Inflammatory macrophage treated with lipopolysaccharide for 1 hour (primary cell): ENCODE measurements at places on chromosomes 11 and 22.

- no peak for DNase-seq
These were observed 5.1 kb downstream of the ABCC8 start for GRCh38 chr11:17471501-17471900.

GRCh38 chr11:44005063-44005701 lies 42.6 kb upstream of the ACCSL start:
- no peak for DNase-seq

DNA sequence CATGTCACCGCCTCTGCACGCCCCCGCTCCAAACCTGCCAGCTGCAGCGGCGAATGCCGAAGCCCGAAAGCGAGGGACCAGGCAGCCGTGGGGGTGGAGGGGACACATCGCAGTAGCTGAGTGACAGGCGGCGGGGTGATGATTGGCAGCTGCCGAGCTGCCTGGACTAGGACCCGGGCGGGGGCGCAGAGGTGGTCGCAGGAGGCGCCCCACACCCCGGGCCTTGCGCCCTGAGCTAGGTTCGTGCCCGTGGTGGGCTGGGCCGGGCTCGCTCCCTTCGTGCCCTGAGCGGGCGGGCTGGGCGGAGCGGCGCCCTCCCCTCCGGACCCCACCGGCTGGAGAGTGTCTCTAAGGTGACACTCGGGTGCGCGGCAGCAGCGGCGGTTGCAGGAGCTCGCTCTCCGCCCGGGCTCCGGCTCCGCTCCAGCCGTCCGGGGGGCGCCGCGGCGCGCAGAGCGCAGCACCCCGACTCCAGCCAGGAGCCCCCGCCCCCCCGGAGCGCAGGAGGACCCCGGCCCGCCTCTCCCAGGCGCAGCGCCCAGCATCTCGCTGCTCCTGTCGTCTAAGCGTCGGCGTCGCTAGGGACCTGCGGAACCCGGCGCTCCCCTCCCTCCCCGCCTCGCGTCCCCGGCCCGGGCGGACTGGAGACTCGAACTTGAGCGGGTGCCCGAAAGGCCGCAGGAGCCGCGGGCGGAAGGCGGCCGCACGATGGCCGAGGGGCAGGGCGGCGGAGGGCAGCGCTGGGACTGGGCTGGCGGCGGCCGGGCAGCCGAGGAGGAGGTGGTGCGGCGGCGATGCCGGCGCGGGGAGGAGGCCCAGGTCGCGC lies 14.5 kb upstream of the DGKZ start:
- no peak for DNase-seq

GRCh38 chr11:107733518-107733917 lies 21.7 kb upstream of the SLN start:
- no peak for DNase-seq

DNA sequence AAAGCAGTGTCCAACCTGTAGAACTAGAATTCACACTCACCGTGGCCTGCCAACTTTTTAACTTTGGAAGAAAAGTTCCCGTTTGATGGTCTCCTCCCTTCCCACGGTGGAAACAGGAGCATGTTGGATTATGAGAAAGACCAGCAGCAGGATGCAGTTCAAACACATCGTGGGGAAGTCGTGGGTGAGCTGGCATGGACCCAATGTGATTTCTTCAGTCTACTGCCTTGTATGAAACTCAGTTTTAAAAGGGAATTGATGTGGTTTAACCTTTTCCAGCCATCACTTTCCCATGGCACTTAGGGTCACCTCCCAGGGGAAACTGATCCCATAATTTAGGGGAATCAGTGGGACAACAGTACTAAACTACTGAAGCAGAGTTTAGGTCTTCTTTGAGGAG lies 318.3 kb downstream of the CADM1 start:
- no peak for DNase-seq

DNA sequence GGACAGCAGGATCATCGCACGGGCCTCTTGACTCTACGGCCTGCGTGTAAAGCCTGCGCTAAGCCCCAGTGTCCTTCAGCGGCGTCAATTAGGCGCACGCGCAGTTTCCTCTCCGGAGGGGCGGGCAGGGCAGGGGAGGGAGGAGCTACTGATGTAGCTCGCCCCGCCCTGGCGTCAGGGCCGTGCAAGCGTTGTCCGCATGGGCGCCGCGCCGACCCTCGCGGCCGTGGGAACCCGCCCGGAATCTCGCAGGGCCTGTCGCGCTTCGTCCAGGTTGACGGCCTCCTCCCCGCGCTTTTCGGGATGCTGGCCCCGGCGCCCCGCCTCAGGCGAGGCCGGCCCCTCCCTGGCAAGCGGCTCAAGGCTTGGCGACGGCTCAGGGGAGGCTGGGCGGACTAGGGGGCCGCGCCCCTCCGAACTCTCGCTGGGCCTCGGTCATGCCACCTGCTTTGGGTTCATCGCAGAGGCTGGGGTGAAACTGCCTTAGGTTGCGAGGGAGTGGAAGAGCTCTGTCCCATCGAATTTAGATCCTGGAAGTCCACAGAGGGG lies 61.1 kb downstream of the ST3GAL4 start:
- peak; percentile 70 for DNase-seq

GRCh38 chr11:61008971-61009370 lies 37.5 kb downstream of the CD6 start:
- no peak for DNase-seq

- DNase-seq: no peak
These were observed 102.7 kb upstream of the ANO3 start for GRCh38 chr11:26229257-26229656.

DNA sequence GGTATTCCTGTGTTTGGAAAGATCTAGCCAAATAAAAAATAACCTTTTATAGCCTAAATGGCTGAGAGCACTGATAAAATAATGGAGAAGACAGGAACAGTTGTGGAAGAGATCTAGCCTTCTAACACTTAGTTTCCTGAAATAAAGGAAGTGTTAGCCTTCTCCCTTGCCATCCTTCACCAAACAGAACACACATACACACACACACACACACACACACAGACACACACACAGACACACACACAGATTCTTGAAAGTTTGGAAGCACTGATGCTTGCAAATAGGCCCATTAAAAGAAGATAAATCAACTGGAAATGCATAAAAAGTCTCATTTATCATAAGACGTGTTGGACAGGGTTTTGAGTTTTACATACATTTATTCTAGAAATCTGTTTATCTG lies 37.5 kb downstream of the KIRREL3 start:
- no peak for DNase-seq

DNA sequence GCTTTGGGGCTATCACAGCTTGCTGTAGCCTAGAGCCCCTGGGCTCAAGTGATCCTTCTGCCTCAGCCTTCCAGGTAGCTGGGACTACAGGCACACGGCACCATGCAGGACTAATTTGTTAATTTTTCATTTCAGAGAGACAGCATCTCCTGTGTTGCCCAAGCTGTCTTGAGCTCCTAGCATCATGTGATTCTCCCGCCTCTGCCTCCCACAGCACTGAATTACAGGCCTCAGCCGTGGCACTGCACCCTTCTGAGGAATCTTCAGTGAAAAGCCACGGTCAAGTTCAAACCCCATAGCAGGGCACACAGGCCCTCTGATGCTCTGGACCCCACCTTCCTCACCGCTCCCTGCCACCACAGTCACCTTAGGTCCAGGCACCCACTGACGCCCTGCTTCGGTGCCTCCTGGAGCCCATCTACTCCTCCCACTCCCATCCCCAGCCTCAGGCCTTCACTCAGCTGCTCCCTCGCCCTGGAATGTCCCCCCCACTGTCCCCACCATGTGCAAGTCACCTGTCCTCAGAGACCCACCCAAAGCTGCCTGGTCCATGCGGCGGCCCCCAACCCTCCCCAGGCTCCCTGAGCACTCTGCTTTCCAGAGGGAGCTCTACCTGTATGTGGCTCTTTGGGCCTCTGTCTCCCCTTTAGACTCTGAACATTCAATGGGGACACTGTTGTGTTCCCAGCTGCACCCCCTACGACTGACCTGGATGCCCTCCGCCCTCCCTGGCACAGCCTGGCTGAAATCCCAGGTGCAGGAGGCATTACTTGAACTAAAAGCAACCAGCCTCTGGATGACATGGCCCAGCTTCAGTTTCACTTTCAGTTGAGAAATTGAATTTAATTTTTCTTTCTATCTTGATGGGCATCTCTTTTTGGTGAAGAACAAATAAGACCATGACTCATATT lies 1.6 kb downstream of the APOL2 start:
- peak; percentile 61 for DNase-seq

- no peak for DNase-seq
These were observed 132.3 kb upstream of the PARVA start for GRCh38 chr11:12245091-12245490.

GRCh38 chr11:995044-995751 lies 41.3 kb downstream of the MUC6 start:
- DNase-seq: no peak

GRCh38 chr22:28792491-28793383 lies 7.6 kb downstream of the XBP1 start:
- no peak for DNase-seq

DNA sequence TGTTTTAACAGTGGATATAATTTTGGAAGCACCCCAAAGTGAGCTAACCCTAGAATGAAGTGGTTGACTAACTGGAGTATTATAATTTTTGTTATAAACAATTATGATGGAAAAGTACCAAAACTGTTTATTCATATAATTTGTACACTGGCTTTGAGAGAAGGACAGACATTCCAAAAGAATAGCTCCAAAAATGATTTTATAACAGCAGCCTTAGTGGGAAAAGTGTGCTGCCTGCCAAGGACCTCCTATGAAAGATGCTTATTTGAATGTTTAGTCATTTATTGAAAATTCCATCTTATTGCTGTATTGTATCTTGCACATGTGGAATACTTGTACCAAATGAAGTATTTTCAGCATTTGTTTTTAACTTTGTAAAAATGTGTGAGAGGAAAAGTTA lies 169.8 kb downstream of the GUCY1A2 start:
- DNase-seq: no peak

GRCh38 chr11:86660088-86660487 lies 12.3 kb downstream of the ME3 start:
- no peak for DNase-seq

DNA sequence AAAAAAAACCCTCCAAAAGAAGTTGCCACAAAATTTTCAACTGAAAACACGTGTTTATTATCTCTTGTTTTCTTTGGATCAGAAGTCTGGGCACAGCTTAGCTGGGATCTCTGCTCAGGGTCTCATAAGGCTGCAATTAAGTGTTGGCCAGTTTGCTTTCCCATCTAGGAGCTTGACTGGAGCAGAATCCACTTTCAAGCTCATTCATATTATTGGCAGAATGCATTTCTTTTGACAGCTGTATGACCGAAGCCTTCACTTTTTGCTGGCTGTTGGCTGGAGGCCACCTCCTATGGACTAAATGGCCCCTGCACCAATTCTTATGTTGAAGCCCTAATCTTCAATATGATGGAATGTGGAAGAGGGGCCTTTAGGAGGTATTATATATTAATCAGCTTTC lies 139.6 kb downstream of the DDX10 start:
- DNase-seq: no peak

- peak; percentile 33 for DNase-seq
These were observed 14.4 kb upstream of the UPK3A start for GRCh38 chr22:45270095-45271020.

- no peak for DNase-seq
These were observed 27.2 kb downstream of the OR2AT4 start for GRCh38 chr11:75069473-75069872.

DNA sequence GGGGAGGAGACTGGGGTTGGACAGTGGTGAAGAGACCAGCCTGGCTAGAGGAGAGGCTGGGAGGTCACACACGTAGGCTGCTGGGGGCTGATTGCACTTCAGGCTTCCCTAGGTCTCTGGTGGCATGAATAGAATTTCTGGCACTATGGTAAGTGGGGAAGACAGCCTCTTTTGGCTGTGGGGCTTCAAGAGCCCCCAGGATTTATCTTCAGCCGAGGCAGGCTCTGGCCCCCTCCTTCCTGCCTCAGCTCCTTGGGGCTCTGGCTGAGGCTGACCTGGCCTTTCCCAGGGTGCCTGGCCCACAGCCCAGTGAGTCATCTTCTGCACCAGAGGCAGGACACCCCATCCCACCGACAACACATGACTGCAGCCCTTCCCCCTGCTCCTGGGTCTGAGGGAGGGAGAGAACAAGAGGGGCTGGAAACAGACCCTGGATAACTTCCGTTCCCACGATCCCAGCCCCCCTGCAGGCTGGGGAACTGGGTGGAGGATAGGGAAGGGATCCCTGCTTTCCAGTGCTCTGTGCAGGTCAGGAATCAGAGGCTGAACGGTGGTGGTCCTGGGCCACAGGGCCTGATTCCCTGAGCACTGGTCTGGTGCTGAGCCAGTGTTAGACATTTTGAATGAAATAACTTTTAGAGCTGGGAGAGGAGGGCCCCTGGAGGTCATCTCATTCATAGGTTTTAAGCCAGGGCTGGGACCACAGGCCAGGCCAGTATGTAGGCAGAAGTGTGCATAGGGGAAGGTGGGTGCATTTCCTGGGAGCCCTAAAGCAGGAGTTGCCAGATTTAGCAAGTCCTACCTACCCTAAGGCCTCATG lies 26.5 kb downstream of the ARHGEF17 start:
- peak; percentile 49 for DNase-seq

DNA sequence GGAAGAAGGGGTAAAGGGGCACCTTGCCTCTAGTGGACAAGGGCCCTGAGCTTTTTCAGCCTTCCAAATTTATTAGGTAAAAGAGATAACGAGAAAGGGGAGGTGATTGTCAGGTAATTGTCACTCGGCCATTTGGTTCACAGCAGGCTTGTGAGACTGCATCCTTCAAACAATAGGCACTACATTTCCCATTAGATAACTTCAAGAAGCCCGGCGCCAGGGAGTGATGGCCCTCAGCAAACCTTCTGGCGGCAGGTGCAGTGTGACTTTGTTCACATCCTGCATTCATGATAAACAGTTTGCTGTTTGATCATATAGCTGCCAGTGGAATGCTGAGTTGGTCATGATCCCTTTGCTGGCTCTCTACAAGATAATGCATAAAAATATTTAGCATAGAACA lies 185.1 kb downstream of the CWF19L2 start:
- no peak for DNase-seq

DNA sequence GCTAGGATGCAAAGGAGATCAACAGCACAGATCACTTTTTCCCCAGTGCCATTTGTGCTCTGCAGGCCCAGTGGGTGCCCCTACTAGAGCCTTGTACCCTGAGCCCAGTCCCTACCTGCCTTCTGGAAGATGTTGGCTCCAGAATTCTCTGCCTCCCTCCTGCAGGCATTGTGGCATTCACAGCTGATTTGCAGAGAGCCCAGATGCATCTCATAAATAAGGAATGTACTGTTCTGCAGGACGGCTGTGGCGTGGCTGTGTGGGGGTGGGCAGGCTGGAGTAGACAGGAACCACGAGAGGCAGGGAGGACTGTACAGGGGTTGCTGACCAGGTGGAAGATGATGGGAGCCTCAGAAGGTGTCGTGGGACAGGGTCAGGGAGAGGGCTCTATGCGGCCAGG lies 11.2 kb upstream of the MIAT start:
- no peak for DNase-seq
